ENCODE measurements at places on chromosomes 6 and 20.

- no peak for DNase-seq
Observed at GRCh38 chr6:149132336-149132735, 185.2 kb upstream of the TAB2 start.

- no peak for DNase-seq
Observed at GRCh38 chr20:6693178-6693807, 74.2 kb upstream of the BMP2 start.

DNA sequence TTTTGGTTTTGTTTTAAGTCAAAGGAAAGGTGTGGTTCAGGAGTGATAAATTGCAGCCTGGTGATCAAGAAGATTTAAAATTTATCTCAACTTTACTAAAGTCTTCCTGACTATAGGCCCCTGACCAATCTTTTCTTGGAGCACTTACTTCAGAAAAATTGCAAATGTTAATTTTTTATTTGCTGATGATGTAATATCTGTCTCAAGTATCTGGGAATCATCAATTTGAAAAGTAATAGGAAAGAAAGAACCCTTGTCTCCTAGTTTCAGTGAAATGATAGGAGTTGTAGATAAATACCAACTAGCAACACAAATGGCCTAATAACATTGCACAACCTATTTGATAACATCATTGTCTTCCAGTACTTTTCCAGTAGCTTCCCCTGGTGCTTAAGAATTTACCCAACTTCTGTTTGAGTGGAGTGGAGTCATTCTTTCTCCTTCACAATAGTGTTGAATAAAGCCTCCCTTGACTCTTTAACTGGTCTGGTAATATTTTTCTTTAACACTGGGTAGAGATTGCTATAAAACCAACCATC, 648.3 kb upstream of the ADGRB3 start:
- DNase-seq = no peak

DNA sequence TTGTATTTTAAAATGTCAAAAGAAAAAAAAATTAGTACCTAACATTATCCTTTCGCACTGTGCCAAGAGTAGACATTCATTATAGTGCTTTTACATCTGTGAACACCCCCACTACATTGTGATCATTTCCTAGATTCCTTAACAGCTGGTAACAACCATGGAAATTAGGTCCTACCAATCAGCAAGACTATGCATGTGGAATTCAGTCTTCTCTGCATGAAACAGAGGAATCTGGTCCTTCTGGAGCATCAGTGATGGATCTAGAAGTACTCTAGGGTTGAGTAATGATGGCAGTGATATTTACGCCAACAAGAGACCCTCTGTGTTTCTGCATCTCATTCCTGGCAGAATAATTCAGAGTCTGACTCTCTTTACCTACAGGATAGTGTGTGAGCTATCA, 9.4 kb downstream of the OR12D1 start:
- DNase-seq = no peak

GRCh38 chr6:95601133-95601532, 23.8 kb downstream of the MANEA start:
- no peak for DNase-seq

DNA sequence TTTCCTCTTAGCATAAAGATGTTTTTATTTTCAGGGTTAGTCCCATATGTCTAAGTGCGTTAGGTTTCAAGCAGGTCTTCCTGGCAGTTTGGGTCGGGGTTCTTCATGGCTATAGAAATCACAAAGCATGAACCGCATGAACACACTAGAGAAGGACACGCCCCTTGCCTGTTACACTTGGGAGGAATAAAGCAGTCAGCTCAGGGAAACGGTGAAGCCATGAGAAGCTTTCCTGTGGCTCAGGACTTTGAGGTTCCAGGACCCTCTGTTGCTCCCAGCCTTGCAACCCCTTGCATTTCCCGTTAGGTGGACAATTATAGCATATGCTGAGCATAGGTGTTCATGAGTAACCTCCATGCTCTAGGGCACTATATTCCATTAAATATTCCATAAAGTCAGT, 96.7 kb downstream of the SYCP2 start:
- no peak for DNase-seq

DNA sequence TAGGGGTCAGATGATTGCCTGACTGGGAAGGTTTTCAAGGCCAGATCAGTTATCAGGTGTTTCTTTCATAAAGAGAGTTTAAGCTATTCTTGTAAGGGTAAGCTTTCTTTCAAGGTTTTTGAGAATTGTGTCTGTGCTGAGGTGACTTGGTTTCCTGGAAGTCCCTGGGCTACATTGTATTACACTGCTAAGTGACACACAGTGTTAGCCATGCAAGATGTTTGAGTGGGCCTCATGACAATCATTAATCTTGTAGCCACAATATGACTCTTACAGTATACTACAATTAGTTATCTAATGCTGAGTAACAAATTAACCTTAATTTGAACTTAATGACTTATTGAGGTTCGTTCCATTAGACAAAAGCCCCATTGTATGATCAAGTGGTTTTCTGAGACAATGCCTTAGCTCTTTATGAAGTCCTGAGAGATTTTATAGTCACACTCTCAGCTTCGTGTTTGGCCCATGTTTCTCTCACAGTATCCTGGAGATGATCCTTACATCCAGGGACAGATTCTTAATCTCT, 186.7 kb downstream of the RPS12 start:
- DNase-seq = no peak

GRCh38 chr6:16344756-16345155, 106.4 kb downstream of the GMPR start:
- DNase-seq = peak; percentile 83

DNA sequence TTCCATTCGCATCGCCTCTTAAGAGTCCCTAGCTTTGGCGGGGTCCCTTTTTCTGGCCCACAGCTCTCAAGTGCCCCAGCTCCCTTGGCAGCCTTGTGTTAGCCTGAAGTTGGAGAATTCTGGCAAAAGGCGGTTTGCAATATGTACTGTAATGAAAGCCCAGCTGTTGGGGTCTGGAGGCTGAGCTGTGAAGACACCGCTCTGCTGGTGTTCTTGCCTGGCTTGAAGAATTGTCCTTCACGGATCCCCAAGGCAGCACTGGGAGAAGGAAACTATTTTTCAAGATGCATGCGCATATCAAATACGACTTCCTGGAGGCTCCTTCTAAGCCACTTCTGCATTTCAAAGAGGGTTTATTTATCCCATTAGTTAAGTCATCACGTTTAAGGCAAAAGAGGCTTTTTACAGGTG, 21.4 kb upstream of the CITED2 start:
- DNase-seq = no peak

- DNase-seq = no peak
Observed at GRCh38 chr20:51211191-51211590, 188.3 kb upstream of the KCNG1 start.

GRCh38 chr6:136015531-136015930, 164.0 kb downstream of the PDE7B start:
- DNase-seq = no peak

Data from BJ (cell line).